ENCODE measurements at places on chromosomes 4 and X.

- peak; percentile 57 for DNase-seq
Observed at GRCh38 chrX:73855546-73855945, 292.5 kb downstream of the CHIC1 start.

DNA sequence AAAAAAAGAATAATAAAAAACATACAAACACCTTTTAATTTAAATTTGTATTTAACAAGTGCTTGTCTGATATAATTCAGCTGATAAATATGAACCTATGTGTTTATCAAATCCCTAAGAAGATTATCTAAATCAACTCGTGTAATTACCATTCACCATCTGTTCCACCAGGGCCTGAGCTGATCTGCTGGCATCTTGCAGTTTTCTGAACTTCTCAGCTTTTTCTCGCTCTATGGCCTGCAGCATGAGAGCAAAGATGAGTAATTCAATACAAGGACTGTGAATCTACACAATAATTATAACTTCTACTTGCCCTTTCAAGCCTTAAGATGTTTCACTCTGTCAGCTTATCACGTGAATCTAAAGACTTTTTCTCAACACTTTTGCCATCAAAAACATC, 709.7 kb downstream of the DMD start:
- no peak for DNase-seq

GRCh38 chr4:6526156-6526555, 48.8 kb upstream of the MAN2B2 start:
- DNase-seq = no peak

DNA sequence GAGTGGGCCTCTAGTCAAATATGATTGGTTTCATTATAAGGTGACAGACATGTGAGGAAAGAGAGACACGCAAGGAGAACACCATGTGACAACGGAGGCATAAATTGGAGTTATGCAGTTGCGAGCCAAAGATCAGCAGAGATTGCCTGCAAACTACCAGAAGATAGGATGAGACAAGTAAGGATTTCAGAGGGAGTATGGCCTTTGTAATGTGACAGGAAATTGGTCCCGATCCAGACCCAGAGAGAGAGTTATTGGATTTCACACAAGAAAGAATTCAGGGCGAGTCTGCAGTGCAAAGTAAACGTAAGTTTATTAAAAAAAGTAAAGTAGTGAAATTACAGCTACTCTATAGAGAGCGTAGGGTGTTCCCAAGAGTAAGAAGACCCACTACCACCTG, 35.7 kb upstream of the NDST4 start:
- no peak for DNase-seq

DNA sequence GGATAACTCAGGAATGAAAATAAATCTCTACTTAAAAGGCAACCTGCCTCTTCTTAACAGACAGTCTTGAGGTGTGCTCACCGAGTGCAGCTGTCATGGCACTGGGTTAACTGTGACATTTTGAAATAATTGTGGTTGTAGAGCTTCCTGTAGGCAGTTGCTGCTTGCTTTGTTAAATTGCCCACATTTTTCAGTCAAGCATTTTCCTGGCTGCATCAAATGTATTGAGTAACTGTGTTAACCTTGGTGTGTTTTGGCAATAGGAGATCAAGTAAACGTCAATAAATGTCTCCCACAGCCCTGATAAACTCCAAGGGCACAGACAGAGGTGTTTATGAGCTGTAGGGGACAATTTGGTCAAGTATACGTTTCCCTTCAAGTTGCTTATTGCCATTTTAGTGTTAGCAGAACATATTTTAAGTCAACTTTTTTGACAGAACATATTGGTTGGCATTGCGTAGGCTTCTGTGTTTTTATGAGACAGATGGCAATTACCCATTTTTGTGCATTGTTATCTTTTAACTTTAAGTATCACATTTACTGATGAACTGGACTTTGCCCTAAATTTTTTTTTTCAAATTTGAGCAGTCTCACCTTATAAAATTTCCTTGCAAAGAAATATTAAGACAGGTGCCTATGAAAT, 527.4 kb downstream of the C4orf33 start:
- no peak for DNase-seq

DNA sequence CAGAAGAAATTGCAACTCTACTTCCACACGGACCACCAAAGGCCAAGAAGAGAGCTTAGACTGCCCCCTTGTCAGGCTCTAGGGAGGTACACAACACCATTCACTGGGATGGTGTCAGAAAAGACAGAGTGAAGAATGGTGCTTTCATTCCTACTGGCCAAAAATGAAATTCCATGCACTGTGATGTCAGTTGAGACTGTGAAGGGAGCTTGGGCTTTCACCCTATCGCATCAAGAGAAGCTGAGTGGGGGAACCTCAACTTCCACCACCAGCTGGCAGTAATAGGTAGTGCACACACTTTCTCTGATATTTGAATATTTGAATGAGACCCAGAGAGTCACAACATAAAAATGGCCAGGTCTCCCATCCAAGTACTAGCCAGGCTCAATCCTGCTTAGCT, 65.9 kb downstream of the ZNF711 start:
- DNase-seq = no peak

- no peak for DNase-seq
Observed at GRCh38 chrX:99271641-99272040, 1138.4 kb downstream of the PCDH19 start.
